ENCODE measurements at places on chromosomes 4 and X.

GRCh38 chr4:71202705-71203104 is 136.1 kb upstream of the SLC4A4 start:
- DNase-seq, result no peak

- DNase-seq, result no peak
Observed at GRCh38 chr4:14225688-14226207, 598.2 kb upstream of the BOD1L1 start.

GRCh38 chr4:119149110-119149509 is 13.5 kb downstream of the MYOZ2 start:
- no peak for DNase-seq

- DNase-seq, result no peak
Observed at GRCh38 chrX:41293269-41293668, 40.7 kb upstream of the DDX3X start.

GRCh38 chr4:38180456-38180855 is 220.3 kb downstream of the PTTG2 start:
- no peak for DNase-seq

- DNase-seq, result no peak
Observed at GRCh38 chrX:41634284-41634683, 54.5 kb upstream of the GPR34 start.

GRCh38 chr4:86129546-86129945 is 230.3 kb downstream of the MAPK10 start:
- DNase-seq, result no peak

DNA sequence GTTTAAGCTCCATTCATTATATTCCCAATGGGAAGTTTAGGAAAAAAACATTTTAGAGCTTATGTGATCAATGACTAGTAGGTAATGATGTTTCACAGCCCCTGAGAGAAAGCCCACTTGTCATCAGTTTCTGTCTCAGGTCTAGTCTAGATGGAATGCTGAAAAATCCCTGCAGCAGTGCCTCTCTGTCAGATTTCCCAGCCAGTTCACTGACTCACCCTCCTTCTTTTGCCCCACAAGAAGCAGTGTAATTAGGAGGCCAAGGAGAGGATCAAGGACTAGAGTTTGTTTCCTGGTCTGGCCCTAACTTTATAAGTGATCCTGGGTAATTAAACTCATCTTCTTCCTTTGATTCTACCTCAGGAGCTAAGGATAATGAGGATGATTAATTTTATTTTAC is 118.7 kb upstream of the ANXA3 start:
- DNase-seq, result no peak

DNA sequence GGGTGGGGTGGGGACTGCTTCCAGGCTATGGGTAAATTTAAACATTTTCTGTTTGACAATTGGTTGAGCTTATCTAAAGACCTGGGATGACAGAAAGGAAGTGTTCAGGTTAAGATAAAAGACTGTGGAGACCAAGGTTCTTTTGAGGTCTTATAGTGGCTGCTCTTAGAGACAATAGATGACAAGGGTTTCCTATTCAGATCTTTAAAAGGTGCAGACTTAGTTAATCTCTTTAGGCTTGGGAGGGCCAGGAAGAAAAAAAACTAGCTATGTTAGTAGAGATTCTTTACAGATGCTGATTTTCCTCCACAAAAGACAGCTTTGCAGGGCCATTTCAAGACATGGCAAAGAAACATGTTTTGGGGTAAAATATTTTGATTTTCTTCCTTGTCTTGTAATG is 972.5 kb downstream of the CCSER1 start:
- DNase-seq, result no peak

- no peak for DNase-seq
Observed at GRCh38 chrX:41445171-41445570, 2.0 kb upstream of the NYX start.

- DNase-seq, result peak; percentile 75
Observed at GRCh38 chrX:40091691-40092421, 5.9 kb downstream of the BCOR start.

- DNase-seq, result no peak
Observed at GRCh38 chr4:84237008-84237407, 262.1 kb downstream of the NKX6-1 start.

- no peak for DNase-seq
Observed at GRCh38 chr4:88811904-88812303, 114.3 kb upstream of the NAP1L5 start.

- DNase-seq, result no peak
Observed at GRCh38 chr4:38804654-38805295, at the start of gene TLR1. TLR1 (minus strand) TSS chr4:38804791; CDS start chr4:38798831, 5,960 bp downstream.

DNA sequence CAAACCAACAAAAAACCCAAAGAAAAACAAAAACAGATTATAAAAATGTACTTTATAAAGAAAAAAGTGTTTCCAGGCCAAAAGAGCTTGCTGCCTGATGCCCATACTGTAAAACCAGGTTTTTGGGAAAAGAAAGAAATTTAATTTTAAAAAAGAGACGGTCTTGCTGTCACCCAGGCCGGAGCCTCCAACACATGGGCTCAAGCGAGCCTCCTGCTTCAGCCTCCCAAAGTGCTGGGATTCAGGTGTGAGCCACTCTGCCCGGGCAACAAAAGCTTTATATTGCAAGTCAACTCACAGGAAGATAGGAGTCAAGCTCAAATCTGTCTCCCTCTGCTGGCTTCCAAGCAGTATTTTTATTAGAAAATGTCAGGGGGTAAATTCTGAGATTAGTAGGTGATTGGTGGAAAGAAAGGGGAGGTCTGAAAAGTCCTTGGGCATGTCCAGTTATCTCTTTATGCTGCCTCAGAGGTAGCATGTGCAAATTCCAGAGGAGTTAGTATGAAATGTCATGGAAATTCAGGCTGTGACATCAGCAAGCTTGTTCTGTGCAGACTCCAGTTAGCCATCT is 39.4 kb downstream of the MGST2 start:
- DNase-seq, result no peak

- DNase-seq, result peak; percentile 82
Observed at GRCh38 chrX:39896951-39897740, 200.6 kb downstream of the BCOR start.

- no peak for DNase-seq
Observed at GRCh38 chr4:152992027-152992426, 55.9 kb downstream of the FHDC1 start.

DNA sequence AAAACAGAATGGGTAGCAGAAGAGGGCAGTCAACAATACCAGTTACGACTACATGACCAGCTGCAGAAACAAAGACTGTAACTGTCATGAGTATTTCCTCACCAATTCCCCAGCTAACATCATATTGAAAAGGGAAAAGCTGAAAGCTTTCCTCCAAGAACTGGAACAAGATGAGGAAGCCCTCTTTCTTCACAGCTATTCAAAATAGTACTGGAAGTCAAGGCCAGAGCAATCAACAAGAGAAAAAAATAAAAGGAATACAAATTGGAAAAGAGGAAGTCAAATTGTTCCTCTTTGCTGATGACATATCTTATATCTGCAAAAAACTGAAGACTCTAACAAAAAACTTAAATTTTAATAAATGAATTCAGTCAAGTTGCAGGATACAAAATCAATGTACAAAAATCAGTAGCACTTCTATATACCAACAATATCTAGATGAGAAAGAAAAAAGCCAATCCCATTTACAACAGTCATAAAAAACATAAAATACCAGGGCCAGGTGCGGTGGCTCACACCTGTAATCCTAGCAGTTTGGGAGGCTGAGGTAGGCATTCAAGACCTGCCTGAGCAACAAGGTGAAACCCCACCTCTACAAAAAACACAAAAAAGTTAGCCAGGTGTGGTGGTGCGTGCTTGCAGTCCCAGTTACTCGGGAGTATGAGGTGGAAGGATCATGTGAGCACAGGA is 125.4 kb downstream of the ATP8A1 start:
- no peak for DNase-seq

DNA sequence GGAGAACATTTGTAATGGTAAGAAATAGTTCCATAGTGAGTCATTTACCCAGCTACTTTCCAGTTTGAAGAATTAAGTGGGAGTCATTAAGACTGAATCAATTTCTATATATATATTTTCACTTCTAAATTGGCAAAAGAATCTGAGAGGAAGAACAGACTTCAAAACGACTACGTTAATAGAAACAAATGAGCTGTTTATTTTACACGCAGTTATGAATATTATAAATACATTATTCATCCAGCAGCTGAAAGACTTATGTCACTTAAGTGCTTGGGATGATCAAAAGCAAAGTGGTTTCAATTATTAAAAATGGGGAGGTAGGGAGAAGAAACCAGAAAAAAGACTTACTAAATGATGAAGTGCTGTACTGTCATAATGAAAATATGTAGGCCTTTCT is 260.5 kb upstream of the DDX53 start:
- no peak for DNase-seq

DNA sequence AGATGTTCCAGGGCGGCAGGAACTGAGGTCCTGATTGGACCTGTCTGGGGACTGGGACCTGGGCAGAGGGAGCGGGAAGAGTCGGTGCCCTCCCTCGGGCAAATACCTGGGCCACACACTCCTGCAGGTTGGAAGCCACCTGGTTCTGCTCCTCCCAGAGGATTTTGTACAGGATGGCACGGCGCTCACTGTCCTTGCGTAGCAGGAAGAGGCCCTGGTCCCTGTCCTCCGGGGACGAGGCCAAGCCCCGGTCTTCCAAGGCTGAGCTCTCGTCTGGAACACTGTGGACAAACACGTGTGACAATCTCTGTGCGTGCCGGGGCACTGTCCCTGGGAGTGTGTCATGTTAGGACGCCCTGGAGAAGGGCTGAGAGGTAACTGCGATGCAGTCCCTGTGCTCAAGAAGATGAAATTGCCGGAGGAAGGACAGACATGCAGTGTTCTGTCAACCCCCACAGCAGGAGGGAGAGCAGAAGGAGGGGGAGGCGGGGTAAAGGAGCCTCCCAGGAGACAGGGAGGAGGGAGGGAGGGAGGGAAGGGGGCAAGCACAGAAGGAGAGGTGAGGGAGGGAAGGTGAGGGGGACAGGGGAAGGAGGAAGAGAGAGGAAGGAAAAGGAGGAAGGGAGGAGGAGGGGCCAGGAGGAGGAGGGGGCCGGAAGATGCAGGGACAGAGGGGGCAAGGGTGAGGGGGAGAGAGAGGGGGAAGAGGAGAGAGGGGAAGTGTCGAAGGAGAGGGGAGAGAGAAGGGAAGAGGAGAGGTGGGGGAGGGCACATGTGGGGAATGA is 29.0 kb downstream of the PDHA1 start:
- DNase-seq, result peak; percentile 49

GRCh38 chrX:41029332-41029731 is 55.9 kb upstream of the USP9X start:
- no peak for DNase-seq

DNA sequence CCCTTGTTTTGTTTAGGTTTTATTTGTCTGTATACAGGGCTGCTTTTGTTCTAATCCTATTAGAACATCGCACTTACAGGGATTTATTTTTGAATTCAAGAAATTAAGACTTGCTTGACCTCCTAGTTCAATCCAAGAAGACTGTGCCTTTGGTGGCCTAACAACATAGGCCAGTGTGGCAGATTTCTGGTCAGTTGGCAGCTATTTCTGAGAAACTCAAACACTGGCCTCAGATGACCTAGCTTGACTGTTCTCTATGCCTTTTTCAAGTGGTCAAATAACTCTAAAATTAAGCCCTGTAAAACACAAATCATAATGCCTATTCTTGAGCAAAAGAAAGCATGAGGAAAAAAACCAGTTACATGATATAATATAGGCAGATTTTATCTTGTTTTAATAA is 89.3 kb upstream of the GPR34 start:
- DNase-seq, result no peak

DNA sequence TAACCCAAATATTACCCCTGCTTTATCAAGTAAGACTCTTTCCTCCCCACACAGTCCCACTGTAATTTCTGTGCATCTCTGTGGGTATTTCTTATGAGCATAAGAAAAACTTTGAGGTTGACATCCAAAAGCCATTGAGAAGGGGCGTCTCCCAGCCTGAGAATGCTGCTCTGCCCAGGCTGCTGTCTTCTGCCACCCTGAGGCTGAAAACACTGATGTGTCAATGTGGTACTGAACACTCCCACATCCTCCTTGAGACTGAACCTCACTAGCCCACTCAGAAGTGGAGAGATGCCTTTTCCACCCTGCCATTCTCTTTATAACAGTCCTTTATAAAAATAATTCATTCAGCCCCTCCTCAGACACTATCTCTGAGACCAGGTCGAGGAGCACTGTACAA is 120.8 kb downstream of the SMIM20 start:
- DNase-seq, result no peak

DNA sequence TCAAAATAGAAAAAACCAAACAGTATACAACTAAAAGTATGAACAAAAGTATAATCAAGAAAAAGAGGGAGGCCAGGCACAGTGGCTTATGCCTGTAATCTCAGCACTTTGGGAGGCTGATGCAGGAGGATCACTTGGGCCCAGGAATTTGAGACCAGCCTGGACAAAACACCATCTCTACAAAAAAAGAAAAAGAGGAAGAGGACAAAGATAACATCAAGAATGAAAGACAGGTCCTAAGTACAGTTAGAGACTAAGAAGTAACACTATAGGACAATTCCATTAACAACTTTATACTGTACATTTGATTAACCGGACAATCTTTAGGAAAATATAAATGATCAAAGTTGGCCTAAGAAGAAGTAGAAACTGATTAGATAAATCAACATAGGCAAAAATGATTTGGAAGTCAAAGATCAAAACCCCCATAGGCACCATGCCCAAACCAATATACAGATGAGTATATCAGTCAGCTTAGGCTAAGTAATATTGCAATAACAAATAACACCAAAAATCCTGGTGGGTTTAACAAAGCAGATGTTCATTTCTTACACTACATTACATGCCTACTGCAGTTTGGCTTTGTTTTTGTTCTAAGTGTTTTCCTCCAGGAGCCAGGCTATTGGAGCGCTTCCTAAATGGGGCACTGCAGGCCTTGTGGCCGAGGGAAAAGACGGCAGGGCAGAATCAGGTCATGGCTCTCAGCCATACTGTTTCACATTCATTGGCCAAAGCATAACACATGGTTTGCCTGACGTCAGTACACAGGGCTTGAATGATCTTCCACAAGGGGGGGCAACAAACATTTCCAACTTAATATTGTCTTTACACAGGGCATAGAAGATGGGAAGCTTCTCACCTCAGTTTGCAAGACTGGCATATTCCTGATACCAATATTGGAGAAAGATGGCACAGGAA is 42.2 kb upstream of the HGFAC start:
- DNase-seq, result no peak

DNA sequence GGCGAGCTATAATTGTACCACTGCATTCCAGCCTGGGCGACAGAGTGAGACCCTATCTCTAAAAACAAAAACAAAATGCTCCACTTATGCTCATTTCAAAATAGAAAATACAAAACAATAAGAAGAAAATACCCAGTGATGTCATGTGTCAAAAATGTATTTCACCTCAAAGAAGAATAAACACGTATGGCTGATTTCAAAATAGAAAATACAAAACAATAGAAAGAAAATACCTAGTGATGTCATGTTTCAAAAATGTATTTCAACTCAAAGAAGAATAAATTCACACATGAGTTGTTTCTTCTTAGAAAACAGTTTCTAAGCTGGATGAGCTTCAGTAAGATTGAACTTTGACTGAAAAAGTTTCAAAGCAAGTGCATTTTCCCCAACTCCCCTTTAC is 20.3 kb upstream of the PDCL2 start:
- DNase-seq, result no peak

GRCh38 chr4:38152305-38152704 is 192.1 kb downstream of the PTTG2 start:
- DNase-seq, result no peak

Measured in ecto neural progenitor cell (in vitro differentiated cells).